H9 (cell line): ENCODE measurements at places on chromosomes 11 and 22. TPM values are rescaled to one million over a fixed set of nuclear protein-coding genes. Genes with fewer than 3 reads are reported as not detected.

DNA sequence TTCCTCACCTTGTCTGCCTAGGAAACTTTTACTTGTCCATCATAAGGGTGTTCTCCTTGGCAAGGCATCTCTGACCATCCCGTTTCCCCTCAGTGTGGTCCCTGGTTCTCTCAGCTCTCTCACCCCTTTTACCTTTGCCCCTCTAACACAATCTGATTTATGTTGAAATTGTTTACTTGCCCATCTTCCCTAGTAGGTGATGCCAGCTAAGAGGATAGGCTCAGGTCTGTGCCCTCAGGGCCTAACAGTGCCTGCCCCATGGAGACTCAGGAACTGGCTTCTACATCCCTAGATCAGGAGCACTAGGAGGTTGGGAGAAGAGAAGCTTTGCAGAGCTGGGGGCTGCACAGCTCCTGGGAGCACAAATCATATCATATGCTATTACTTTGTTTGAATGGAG is 21.1 kb upstream of the ALG8 start:
- no peaks in the 10 kb centered on the region for H3K4me1 ChIP-seq
- no peaks in the 10 kb centered on the region for H3K27me3 ChIP-seq
- H3K27ac ChIP-seq = no peak overlapping the region
- H3K36me3 ChIP-seq = no peaks in the 10 kb centered on the region

- no peaks in the 10 kb centered on the region for H3K27me3 ChIP-seq
- peak; percentile 92 for DNase-seq
- H3K27ac ChIP-seq = no peak overlapping the region
- no peaks in the 10 kb centered on the region for H3K36me3 ChIP-seq
- peak overlapping the region; percentile 59 for H3K4me3 ChIP-seq
- no peaks in the 10 kb centered on the region; the same call in 1 of the 2 replicates for H3K4me1 ChIP-seq
Measured at GRCh38 chr22:49970528-49971231, 10.1 kb downstream of the PIM3 start.

DNA sequence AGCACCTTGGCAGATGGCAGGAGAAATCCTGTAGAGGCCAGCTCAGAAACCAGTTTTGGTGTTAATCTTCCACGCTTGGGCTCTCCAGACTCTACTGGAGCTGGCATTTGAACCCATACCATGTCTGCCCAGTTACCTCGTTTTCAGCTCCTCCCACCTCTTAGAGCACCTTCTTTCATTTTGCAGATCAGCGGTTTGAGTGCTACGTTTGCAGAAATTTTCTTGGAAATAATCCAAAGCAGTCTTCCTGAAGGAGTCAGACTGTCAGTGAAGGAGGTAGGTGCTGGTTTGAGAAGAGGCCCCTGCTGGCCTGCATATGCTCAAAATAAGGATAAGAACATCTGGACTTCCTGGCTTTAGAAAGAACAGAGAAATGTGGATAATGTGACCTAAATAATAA is 13.7 kb downstream of the COA4 start:
- DNase-seq = no peak
- H3K27me3 ChIP-seq = no peaks in the 10 kb centered on the region
- no peak overlapping the region for H3K4me3 ChIP-seq
- peaks cover 15% of the 10 kb centered on the region for H3K36me3 ChIP-seq
- H3K4me1 ChIP-seq = no peaks in the 10 kb centered on the region

DNA sequence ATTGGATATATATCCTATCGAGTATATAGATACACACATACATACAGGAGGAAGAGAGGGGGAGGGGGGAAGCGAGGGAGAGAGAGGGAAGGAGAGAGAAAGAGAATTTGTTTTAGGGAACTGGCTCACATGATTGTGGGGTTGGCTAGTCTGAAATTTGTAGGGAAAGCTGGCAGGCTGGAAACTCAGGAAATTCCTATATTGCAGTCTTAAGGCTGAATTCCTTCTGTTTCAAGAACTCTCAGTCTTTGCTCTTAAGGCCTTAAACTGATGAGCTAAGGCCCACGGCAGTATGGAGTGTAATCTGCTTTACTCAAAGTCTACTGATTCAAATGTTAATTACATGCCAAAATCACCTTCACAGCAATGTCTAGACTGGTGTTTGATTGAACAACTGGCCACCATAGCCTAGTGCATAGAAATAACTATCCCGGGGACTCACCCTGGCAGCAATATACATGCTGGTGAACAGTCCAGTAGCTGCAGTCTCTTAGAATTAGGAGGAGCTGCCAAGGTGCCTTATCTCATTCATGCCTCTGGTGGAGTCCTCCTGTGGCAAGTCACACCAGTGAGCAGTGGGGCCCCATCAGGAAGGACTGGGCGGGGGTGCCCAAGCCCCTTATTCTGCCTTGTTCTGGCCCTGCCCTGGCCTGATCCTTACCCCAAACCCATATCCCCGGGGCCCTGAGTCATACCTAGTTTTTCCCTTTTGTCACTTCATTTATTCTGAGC is 59.7 kb upstream of the AMPD3 start:
- no peaks in the 10 kb centered on the region for H3K4me1 ChIP-seq
- H3K36me3 ChIP-seq = peaks cover 9% of the 10 kb centered on the region
- no peak overlapping the region for H3K4me3 ChIP-seq
- DNase-seq = no peak
- no peaks in the 10 kb centered on the region for H3K27me3 ChIP-seq

DNA sequence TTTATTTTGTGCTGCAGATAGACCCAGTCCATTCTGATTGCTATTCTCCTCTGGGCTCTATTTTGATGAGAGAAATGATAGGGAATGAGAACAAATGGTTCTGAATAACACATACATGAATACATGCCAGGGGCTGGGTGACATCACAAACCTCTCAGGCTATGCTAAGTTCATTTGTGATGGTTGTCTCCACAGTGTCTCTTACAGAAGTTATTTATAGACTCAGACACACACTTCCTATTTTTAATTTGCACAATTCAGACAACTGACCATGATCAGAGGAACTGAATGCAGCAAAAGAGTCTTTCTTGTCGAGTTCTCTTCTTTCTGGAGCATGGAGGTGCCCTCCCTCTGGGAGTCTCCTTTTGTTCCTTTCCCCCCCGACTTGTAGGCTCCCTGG is 991.7 kb downstream of the OPCML start:
- H3K36me3 ChIP-seq = no peaks in the 10 kb centered on the region
- no peaks in the 10 kb centered on the region for H3K27me3 ChIP-seq
- H3K27ac ChIP-seq = no peak overlapping the region
- DNase-seq = no peak
- no peaks in the 10 kb centered on the region for H3K4me1 ChIP-seq
- no peak overlapping the region for H3K4me3 ChIP-seq

GRCh38 chr11:69429716-69430491 is 51.6 kb upstream of the LINC01488 start:
- H3K36me3 ChIP-seq = peaks cover 6% of the 10 kb centered on the region
- no peak for DNase-seq
- H3K27me3 ChIP-seq = no peaks in the 10 kb centered on the region
- no peak overlapping the region for H3K27ac ChIP-seq

GRCh38 chr22:31584804-31585160 is 77.2 kb downstream of the PISD start:
- H3K4me1 ChIP-seq = no peaks in the 10 kb centered on the region
- H3K36me3 ChIP-seq = peaks cover 12% of the 10 kb centered on the region
- no peak for DNase-seq

DNA sequence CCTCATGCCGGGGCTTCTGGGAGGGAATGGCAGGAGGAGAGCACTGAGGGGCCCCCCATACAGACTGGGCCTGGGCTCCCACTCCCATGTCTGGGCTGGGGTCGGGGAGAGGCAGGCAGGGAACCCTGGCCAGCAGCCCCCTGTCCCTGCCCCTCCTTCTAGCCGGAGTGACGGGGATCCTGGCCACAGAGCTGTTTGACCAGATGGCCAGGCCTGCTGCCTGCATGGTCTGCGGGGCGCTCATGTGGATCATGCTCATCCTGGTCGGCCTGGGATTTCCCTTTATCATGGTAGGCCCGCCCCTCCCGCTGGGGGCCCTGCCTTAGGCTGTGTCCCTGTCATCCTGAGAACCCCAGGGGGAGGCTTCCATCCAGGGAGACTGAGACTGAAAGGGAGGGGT is 10.0 kb upstream of the MIF start:
- H3K36me3 ChIP-seq = peaks cover 2% of the 10 kb centered on the region; the same call in 1 of the 2 replicates
- H3K4me1 ChIP-seq = no peaks in the 10 kb centered on the region; the same call in 1 of the 2 replicates
- H3K27ac ChIP-seq = no peak overlapping the region
- H3K4me3 ChIP-seq = no peak overlapping the region
- DNase-seq = no peak

DNA sequence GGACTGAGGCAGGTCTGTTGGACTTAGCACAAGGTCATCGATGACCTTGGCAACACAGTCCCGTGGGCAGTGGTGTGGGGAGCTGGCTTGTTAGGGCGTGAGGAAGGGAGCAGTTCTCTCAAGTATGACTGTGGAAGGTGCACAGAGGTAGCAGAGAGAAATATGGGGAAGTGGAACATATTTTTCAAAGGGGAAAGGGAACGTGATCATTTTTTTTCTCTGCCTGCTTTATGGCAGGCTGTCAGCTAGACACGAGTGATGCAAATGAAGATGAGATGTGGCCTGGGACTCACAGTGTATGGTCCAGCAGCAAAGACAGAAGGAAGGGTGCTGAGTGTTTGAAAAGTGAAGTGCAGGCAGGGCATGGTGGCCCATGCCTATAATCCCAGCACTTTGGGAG is 30.6 kb downstream of the ADAMTS8 start:
- DNase-seq = no peak
- no peaks in the 10 kb centered on the region for H3K4me1 ChIP-seq
- H3K27me3 ChIP-seq = no peaks in the 10 kb centered on the region
- no peak overlapping the region for H3K27ac ChIP-seq
- H3K4me3 ChIP-seq = no peak overlapping the region

DNA sequence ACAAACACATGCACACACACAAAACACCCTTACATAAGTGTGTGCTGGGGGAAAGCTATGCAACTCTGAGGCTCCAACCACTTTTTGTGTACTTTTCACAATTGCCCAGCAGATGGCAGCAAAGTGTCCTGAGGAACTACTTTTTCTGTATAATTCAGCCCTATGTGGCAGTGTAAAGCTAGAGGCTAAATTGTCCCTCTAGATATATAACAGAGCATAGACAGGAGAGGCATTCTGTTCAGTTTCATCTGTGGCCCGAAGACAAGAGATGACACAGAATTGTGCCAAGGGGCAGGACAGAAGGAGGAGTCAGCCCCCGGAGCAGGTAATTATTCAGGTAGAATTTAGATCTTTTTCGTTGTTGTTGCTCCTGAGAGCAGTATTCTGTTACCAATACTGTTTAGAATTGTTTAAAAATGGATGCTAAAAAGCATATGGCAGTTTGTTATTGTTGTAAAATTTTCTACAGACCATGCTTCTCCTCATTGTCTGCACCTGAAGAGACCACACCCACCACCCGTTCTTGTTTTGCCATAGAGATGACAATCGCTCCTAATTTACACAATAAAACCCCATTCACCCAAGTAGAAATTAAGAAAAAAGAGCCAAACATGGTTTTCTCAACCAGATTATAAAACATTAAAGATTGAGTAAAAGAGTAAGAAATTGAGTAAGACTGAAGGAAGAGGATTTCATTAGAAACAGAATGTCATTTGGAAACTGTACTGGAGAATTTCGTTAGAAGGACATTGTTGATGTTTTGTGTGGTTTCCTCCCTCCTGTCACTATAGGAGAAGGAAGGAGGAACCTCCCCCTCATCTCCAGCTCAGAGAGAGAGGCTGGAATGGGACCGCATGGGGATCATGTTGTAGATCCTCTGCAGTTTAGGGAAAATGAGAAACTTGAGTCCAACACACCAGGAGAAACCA is 14.5 kb upstream of the MS4A7 start:
- peak overlapping the region; percentile 36; the same call in 1 of the 3 replicates for H3K4me3 ChIP-seq
- peaks cover 52% of the 10 kb centered on the region for H3K36me3 ChIP-seq
- DNase-seq = peak; percentile 62
- H3K27me3 ChIP-seq = no peaks in the 10 kb centered on the region
- H3K4me1 ChIP-seq = peaks cover 6% of the 10 kb centered on the region; the same call in 1 of the 2 replicates
- no peak overlapping the region for H3K27ac ChIP-seq

DNA sequence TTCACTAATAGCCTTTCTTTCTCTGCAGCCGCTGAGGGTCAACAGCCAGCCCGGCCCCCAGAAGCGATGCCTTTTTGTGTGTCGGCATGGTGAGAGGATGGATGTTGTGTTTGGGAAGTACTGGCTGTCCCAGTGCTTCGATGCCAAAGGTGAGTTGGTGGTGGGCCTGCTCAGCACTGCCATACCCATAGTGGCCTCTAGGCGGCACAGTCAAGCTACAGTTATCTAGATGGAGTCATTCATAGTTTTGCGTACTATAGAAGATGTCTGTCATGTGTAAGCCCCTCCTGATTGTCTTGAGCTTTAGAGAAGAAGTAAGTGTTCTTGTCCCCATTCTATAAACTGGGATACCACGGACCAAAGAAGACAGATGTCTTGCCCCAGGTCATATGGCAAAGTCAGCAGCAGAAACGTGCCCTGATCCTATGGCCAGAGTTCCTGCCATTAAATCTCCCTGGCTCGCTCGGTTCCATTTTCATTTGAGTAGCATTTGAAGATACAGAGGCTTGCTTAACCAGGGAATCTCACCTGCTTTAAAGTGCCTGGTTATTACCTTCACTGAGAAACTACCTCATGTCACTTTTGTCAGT is 42.1 kb upstream of the CRTAM start:
- no peaks in the 10 kb centered on the region for H3K4me1 ChIP-seq
- H3K27me3 ChIP-seq = no peaks in the 10 kb centered on the region
- H3K27ac ChIP-seq = no peak overlapping the region

DNA sequence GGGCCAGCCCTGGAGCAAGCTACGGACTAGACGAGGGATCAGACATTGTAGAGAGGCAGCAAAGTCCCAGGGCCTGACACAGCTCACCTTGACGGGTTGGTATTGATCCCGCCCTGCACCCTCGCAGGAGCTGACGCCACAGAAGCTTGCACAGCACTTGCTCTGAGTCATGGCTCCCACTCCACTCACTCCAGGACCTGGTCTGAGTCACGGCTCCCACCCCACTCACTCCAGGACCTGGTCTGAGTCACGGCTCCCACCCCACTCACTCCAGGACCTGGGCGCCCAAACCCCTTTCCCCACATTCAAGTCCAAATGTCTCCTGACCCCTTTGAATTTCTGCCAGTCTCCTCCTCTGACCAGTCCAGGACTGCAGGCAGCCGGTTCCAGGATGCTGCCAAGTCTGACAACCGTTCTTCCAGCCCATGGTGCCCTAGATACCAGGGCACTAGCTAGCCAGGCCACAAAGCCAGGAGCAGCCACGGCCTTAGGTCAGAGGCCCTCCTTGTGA is 6.0 kb upstream of the PNPLA5 start:
- no peak overlapping the region for H3K4me3 ChIP-seq
- H3K36me3 ChIP-seq = no peaks in the 10 kb centered on the region

GRCh38 chr11:31780480-31780971 is 30.6 kb downstream of the PAX6 start:
- H3K36me3 ChIP-seq = peaks cover 5% of the 10 kb centered on the region; the same call in 1 of the 2 replicates
- H3K4me1 ChIP-seq = no peaks in the 10 kb centered on the region
- no peak overlapping the region for H3K4me3 ChIP-seq
- no peak for DNase-seq
- no peak overlapping the region for H3K27ac ChIP-seq

The HEPHL1 gene
- total RNA-seq = 0.07 TPM in 1 of 2 replicates, not detected in the other
